ENCODE measurements at places on chromosomes 4 and X.

- no peak for DNase-seq
Measured at GRCh38 chr4:16192631-16193518, 33.4 kb downstream of the TAPT1 start.

GRCh38 chrX:15507005-15507404 lies 6.4 kb downstream of the BMX start:
- no peak for DNase-seq

- DNase-seq, result no peak
Measured at GRCh38 chr4:89352541-89352940, 44.9 kb upstream of the GPRIN3 start.

DNA sequence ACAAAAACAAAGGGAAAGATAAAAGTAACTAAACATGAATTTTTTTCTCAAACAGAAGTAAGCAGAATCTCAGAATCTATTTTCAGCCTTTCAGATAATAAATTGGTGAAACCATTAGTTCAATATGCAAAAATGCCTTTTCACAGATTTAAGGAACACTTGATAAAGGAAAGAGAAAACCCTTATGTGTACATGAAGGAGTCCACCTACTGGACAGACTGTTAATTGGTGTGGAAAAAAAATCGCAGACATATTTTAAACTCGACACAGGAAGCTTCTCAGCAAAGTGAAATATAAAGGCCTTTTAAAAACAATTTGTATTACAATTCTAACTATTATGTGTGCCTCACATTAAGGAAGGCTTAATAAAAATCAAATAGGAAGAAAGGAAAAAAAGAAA lies 22.3 kb downstream of the COX7B2 start:
- no peak for DNase-seq

DNA sequence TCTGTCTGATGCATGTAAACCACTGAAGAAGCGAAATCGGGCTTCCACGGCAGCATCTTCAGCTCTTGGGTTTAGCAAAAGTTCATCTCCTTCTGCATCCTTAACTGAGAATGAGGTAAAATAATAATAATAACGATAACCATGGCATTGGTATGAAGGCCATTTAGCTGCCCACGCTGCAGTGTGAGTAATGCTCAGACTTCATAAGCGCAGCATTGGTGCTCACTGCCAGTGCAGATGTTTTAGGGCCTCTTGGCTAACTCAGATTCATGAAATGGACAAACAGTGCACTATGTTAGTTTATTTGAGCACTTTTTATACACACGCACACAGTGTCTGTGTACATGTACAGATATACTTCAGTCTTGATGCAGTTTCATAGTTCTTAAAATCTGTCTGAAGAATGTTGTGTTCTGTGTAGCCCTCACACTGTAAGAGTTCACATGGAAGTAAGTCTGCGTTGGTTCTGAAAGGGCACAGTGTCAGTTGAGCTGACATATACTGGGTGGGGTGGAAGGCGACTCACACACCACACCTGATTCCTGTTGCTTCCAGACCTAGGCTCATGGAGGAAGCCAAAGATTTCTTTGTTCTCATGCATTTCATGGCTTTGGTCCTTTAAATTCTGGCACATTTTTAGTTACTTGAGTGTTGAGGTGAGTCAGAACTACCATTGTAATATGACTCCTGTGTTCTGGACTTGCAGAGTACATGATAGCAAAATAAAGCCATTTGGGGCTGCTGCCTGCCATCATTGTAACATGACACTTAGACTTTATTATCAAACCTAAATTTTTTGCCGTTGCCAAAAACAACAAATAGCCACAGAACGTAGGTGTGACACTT lies 68.7 kb downstream of the NSD2 start:
- peak; percentile 68 for DNase-seq

GRCh38 chr4:150896497-150896896 lies 118.6 kb downstream of the LRBA start:
- no peak for DNase-seq

GRCh38 chrX:48896611-48897011 lies 957 bp downstream of the TIMM17B start:
- no peak for DNase-seq

DNA sequence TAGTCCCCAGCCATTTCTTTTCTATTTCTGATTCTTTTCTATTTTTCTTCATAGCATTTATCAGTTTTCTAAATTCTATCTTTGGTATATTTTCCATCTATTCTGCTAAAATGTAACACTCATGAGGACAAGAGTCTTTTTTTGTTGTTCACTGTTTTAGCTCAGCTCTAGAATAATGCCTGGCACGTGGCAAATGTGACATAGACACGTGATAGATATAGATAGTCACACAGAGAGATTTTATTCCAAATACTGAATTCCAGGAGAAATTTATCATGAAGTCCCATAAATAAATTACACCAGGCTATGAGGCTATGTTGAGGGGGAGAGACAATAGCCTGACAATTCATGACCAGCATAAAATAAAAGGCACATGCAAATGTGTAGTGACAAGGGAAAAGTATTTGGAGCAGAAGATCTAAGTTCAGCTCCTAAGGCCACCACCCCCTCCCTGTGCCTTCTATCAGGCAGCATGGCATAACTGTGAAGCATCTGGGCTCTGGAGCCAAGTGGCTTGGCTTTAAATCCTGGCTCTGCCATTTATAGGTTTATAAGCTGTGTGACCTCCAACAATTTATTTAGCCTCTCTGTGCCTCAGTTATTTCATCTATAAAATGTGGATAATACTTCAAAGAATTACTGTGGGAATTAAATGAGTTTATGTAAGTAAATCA lies 25.7 kb upstream of the PPARGC1A start:
- no peak for DNase-seq

- no peak for DNase-seq
Measured at GRCh38 chr4:139176302-139177048, 543 bp downstream of the ELF2 start.

DNA sequence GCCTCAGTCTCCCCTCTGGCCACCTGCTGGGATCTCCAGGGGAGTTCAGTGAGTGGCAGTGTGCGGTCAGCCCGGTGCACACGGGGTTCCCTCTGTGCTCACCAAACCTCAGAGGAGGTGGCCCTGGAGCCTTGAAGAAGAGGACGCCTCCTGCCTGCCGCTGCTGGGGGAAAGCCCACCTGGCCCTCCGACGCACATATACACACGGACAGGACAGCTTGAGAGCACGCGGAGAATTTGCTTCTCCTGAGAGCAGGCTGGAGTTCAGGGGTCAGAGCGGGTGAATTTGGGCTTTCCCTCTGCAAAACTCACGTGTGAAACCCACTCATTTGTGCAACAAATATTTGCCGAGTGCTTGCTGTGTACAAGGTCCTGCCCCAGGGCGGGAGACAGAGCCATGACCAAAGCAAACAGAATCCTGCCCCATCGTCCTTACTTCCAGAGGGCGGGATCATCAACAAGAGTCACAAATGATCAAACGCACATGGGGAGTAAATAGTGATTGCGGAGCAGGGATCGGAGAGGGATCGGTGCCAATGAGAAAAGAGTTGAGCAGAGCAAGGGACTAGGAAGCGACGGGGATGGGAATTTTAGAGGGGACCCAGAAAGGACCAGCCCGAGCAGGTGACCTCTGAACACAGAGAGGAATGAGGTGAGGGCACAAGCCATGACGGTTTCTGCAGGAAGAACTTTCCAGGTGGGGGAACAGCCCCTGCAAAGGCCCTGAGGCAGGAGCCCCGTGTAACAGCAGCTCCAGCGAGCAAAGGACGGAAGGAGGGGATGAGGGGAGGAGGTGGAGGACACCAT lies 17.6 kb downstream of the BLOC1S4 start:
- no peak for DNase-seq

DNA sequence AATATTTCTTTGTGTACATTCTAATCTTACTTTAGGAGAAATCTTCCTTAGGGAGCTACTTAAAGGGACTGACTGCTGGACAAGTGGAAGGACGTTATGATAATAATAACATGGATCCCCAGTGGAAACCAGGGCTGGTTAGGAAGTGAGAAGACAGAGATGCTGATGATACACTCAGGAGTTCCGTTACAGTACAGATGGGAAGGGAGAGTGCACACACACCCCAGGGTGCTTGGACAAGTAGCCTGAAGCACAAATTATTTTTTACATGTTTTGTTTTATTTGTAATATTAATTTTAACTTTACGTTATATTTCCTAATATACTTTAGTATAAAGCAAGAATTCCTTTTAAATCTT lies 84.1 kb downstream of the BMPR1B start:
- DNase-seq, result no peak

- no peak for DNase-seq
Measured at GRCh38 chrX:13050151-13050550, 5.7 kb upstream of the FAM9C start.

GRCh38 chr4:95732061-95732460 lies 107.8 kb upstream of the PDHA2 start:
- DNase-seq, result no peak

GRCh38 chr4:147039976-147040575 lies 94.4 kb upstream of the TTC29 start:
- no peak for DNase-seq

DNA sequence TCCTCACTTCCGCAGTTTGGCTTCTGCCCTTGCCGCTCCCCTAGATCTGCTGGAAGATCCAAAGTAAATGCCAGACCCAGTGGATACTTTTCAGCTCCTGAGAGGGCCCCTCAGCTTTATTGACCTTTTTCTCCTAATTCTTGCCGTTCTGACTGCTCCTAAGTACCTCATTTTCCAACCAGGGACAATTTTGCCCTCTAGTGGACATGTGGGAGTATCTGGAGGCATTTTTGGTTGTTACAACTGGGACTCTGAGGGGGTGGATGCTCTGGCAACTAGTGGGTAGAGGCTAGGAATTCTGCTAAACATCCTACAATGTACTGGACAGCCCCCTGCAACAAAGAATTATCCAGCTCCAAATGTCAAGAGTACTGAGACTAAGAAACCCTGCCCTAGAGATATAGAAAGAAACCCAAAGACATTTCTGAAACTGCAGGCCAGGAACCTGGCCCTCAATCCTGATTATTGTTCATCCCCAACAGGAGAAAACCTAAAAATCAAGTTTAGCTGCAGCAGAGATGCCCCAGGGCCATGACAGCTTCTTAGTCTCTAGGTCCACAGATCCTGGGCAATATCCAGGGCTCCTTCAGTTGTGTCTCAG lies 3.4 kb downstream of the TEX13B start:
- DNase-seq, result no peak

- DNase-seq, result no peak
Measured at GRCh38 chr4:11954093-11954492, 525.4 kb upstream of the HS3ST1 start.

GRCh38 chr4:80990851-80991250 lies 39.7 kb upstream of the BMP3 start:
- no peak for DNase-seq
